ENCODE measurements at places on chromosomes 2 and 18.

GRCh38 chr2:120415728-120416509 lies 70.0 kb downstream of the INHBB start:
- no peak for DNase-seq

GRCh38 chr2:234793212-234793785 lies 158.5 kb upstream of the SH3BP4 start:
- DNase-seq, result no peak

- no peak for DNase-seq
Observed at GRCh38 chr2:10282611-10283105, 20.0 kb upstream of the HPCAL1 start.

- DNase-seq, result no peak
Observed at GRCh38 chr2:141728886-141729285, 401.9 kb downstream of the LRP1B start.

GRCh38 chr2:109232909-109233308 lies 103.9 kb downstream of the SH3RF3 start:
- no peak for DNase-seq
